Foreskin melanocyte (primary cell): ENCODE measurements at places on chromosomes 3 and 15.

DNA sequence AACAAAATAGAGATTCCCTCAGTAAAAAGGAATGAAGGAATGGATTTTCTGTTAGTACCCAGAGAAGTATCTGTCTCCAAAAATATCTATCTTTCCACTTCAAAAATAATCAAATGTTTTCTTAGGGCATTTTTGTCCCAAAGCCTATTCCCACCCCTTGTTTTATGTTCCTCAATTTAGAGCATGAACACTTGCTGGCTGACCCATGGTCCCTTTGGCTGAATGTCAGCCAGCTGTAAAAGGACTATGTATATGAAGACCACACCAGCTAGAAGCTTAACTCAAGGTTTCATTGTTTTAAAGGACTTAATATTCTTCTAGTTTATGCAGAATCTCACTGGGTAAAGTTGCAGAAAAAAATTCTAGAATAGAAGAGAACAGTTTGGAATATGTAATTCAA, 931.2 kb downstream of the MCTP2 start:
- peak; percentile 14 for DNase-seq

GRCh38 chr3:66598168-66598567, 97.3 kb upstream of the LRIG1 start:
- DNase-seq = no peak

DNA sequence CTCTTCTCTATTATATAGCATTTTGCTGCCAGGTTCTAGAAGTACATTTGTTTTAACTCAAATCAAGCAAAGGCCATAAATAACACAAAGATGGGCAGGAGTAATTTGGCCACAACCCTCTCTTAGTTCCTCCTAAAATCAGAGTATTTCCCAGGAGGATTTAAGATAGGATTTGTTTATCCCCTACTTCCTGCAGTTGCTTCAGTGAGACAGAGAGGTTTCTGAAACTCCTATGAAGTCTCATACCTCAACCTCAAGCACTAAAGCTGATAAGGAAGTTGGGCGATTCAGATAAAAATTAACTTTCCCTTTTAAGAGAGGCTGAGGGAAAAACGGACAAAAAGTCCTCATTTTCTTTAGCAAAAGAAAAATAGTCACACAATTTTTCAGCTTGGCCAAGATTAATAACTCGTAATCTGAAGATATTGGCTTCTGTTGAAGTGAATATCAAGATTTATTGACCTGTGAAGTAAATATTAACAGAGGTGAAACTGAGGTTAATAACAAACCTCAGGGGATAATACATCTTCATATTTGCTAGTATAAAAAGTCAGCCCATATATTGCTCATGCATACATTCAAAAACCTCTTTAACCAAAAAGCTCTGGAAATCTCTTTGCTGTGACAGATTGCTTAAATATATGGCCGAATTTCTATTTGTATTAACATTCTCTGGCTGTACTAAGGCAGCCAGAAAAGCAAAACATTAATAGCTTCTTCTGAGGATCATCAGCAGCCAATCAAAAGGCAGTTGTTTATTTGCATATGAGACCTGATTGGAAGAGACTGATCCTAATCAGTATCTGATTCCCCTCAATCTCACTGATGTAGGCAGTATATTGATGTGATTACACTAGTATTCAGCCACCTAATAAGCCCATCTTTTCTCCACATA, 90.6 kb upstream of the GADL1 start:
- DNase-seq = no peak

DNA sequence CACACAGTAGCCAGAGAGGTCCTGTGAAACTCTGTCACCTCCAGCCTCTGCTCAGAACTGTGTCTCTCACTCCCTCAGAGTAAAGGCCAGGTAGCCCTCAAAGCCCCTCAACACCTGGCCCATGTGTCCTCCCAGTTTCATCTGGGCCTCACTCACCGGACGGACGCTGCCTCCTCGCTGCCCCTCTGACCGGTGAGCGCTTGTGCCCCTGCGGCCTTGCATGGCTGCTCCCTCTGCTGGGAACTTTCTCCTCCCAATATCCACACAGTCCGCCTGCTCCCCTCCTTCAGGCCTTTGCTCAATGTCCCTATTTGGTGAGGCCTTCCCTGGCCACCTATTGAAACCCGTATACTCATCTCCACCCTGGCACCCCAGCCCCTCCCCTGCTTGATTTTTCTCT, 36.8 kb upstream of the TRH start:
- no peak for DNase-seq
